Activated naive CD4-positive, alpha-beta T cell treated with anti-CD3 and anti-CD28 coated beads for 36 hours (primary cell): ENCODE measurements at places on chromosomes 7 and 10. TPM values are rescaled to one million over a fixed set of nuclear protein-coding genes. Genes with fewer than 3 reads are reported as not detected.
A peak's percentile ranks its signal among the peaks of the same experiment; 100 is the strongest.

The WNT2 gene
- total RNA-seq: not detected

The NFKB2 gene
- 328 TPM for total RNA-seq

The EPHA1 gene
- 1.3 TPM for total RNA-seq

The IKZF1 gene
- 213 TPM for total RNA-seq

The CPXM2 gene
- not detected for total RNA-seq

The NEUROG3 gene
- not detected for total RNA-seq

- H3K27ac ChIP-seq: no peak overlapping the region
- peaks cover 5% of the 10 kb centered on the region for H3K27me3 ChIP-seq
- H3K4me1 ChIP-seq: peaks cover 4% of the 10 kb centered on the region
- no peak for DNase-seq
- H3K36me3 ChIP-seq: no peaks in the 10 kb centered on the region
- no peak overlapping the region for H3K4me3 ChIP-seq
Observed at GRCh38 chr10:34709637-34710390, 105.3 kb downstream of the PARD3 start.

GRCh38 chr10:119421891-119422681 lies 120.4 kb downstream of the RGS10 start:
- H3K4me1 ChIP-seq: no peaks in the 10 kb centered on the region
- no peak overlapping the region for H3K4me3 ChIP-seq
- DNase-seq: no peak
- no peaks in the 10 kb centered on the region for H3K27me3 ChIP-seq

DNA sequence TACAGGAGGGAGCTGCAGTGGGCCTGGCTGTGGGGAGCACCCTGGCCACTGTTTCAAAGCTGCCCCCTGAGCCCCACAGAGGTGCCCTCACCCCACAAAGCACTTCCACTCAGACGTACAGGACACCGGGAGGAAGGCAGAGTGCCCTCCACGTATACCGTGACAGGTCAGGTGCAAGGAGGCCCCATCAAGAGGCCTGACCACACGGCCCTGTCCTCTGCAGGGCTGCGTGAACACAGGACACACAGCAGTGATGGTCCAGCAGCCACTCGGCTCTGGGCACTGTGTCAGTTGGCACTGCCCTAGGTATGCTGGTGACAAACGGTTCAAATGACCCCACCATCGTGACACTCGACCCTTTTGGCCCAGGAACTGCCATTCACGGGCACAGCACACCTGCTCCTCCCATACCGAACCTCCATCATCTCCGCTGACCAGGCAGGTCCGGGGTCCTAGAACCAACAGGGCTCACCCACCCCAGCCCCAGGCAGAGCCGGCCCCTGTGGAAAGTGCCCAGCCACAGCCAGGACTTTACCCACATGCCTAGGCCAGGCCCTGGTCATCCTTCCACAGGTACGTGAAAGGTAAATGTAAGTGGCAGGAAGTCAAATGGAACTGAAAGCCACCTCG lies 560.9 kb downstream of the PTPRN2 start:
- DNase-seq: no peak
- no peaks in the 10 kb centered on the region for H3K27me3 ChIP-seq
- H3K36me3 ChIP-seq: no peaks in the 10 kb centered on the region
- H3K4me1 ChIP-seq: no peaks in the 10 kb centered on the region
- H3K27ac ChIP-seq: no peak overlapping the region

- H3K36me3 ChIP-seq: peaks cover 13% of the 10 kb centered on the region
- H3K27ac ChIP-seq: peak overlapping the region; percentile 77
- peak overlapping the region; percentile 93 for H3K4me3 ChIP-seq
- H3K4me1 ChIP-seq: peaks cover 8% of the 10 kb centered on the region
- no peaks in the 10 kb centered on the region for H3K27me3 ChIP-seq
Observed at GRCh38 chr7:63900394-63901203, 98.0 kb upstream of the ZNF722 start.

DNA sequence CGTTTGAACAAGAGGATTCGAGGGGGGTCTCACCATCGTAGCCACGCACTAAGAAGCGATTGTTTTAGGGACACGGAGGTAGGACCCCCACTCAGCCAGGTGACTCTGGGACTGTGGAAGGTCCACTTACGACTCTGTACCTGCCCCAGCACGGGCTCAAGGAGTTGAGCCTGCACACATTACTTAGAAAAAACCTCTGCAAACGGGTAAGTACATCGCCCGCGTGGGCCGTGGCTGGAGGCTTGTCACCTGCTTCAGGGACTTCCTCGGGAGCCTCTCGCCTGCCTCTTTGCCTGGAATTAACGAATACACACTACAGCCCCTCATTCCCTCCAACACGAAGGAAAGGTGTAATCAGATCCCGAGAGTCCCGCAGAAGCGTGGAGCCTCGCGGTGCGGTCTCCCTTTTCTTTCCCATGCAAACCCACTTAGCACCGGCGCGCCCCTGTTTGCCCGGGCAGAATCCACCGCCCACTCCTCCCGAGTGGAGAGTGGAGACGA lies 826 bp downstream of the PODXL start:
- H3K36me3 ChIP-seq: no peaks in the 10 kb centered on the region
- peak; percentile 22 for DNase-seq
- H3K27ac ChIP-seq: no peak overlapping the region
- peaks cover 53% of the 10 kb centered on the region for H3K27me3 ChIP-seq
- peaks cover 12% of the 10 kb centered on the region for H3K4me1 ChIP-seq

DNA sequence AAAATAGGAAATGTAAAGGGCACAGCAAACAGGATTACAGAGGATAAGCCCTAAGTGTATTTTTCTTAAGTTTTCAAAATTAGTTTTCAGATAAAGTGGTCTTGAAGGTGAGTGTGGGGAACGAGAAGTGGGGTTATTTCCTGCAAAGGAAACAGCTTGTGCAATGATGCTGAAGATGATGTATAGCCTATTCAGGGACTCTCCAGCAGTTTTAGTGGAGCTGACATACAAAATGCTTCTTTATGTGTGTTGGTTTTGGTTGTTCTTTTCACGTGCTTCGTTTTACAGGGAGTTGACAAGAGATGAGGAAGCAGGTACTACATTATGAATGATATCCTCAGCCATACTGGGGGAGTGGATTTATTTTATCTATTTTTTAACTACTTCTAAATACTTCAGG lies 20.5 kb downstream of the CASD1 start:
- H3K27me3 ChIP-seq: no peaks in the 10 kb centered on the region
- no peak for DNase-seq
- no peaks in the 10 kb centered on the region for H3K4me1 ChIP-seq
- no peak overlapping the region for H3K27ac ChIP-seq
- no peak overlapping the region for H3K4me3 ChIP-seq

DNA sequence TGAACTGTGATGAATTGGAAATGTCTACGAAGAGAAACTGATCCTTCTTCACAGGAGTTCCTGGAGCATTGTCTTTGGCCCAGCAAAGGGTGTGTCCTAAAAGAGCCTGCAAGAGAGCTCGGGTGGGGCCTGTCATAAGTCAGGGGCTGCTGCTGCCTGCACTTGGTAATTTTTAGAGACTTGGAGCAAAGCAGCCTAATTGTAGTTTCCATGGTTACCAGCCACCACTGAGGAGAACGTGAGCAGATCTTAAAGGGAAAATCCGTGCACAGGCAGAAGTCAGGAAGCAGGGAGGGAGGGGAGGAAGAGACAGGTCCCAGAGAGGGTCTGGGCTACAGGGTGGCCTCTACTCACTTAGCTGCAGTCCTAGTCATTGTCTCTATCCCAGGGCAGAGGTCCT lies 463.6 kb downstream of the PLXNA4 start:
- peaks cover 3% of the 10 kb centered on the region for H3K27me3 ChIP-seq
- no peak overlapping the region for H3K4me3 ChIP-seq
- H3K36me3 ChIP-seq: no peaks in the 10 kb centered on the region
- H3K27ac ChIP-seq: no peak overlapping the region
- H3K4me1 ChIP-seq: no peaks in the 10 kb centered on the region

DNA sequence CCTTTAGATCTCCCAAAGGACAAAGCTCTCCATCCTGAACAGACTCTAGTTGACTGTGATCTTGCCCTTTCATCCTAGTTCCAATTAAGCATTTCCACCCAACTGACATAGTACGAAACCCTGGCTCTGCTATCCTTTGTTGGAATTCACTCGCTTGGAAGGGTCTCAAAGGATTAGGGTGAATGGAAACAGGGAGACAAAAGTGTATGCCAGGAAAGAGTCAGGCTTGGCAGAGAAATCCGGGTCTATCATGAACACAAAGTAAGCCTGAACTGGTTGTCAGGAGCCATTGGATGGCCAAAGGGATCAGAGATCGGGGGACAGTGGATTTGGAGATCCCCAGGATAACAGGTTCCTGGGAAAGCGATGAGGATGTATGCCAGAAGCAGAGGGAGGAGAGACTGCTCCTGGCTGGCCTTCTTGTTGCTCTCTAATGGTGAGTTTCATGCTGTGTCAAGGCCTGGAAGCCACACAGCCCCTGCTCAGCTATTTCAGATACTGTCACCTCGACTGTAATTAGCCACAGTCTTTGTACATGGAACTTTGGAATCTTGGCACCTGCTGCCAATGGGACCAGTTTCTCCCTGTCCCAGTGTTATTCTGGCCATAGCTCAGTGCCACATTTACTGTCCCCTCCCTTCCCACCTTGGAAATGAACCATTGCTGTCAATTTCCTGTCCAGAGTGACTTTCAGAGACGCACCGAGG lies 1168.7 kb upstream of the AUTS2 start:
- no peaks in the 10 kb centered on the region for H3K27me3 ChIP-seq
- H3K27ac ChIP-seq: no peak overlapping the region
- no peak for DNase-seq
- no peaks in the 10 kb centered on the region for H3K4me1 ChIP-seq
